Right ventricle myocardium superior (tissue), 1 donor: ENCODE measurements at places on chromosomes 5 and 9. TPM values are rescaled to one million over a fixed set of nuclear protein-coding genes. Genes with fewer than 3 reads are reported as not detected.
A peak's percentile ranks its signal among the peaks of the same experiment; 100 is the strongest.

DNA sequence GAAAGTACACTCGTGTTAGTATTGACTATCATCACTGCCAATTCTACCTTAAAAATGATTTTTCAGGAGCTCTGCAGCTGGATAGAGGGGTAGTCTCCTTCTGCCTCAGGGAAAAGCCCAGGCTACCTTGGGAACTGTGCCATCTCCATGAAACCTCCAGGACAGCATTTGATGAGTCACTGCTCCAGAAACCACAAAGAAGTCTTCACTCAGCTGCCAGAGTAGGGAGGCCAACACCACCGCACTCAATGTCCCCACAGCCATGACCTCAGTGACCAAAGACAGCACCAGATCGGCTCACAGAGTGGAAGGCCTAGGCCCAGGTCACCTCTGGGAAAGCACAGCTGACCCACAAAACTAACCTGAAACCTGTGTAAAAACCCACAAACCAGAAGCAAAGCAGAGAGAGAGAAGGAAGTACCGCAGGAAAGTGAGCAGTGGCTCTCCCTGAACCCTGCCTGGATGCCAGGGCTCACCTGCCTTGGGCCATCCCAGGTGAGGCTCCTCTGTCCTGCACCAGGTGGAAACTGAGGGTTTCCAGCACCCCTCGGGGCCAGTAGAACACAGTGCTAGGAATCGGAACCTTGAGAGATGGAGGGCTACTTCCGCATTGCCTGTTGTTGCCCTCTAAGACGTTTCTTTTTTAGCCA is 30.0 kb downstream of the S1PR3 start:
- peak; percentile 49 for DNase-seq

GRCh38 chr9:37555786-37556185 is 20.4 kb downstream of the FBXO10 start:
- no peak for DNase-seq

Gene PDGFRB
- total RNA-seq = 47.0 TPM

Gene IFNE
- not detected for total RNA-seq

Gene ENHO
- total RNA-seq = 0.48 TPM

DNA sequence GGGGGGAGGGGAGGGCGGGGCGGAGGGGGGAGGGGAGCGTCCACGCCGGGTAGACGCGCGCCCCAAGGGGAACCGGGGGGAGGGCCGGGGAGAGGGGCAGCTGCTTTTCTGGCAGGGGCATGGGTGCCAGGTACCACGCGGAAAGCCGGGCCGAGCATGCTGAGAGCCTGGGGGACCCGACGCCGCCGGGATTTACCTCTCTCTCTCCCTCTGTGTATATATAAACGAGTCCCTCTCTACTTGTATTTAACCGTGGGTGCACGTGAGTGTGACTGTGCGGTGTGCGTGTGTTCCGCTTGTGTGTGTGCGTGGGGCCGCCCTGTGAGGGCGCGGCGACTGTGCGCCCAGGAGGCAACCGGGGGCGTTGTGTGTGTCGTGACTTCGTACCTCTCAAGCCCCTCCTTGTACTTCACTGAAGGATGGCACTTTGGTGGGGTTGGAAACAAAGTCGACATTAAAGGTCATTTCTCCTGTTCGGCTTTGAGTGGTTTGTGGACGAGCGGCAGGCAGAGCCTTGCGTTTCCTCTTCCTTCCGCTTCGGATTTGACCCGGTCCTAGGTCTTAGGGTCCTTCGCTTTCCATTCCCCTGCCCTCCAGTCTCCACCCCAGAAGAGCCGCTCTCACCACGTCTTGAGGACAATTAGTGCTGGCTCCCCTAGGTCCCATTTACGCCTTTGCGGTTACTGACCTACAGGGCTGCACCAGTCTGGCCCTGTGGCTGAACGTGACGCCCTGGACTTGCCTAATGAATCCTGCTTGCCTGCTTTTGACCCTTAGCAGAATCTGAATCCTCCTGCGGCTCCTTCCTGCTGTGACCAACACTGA is 36.2 kb upstream of the TTC1 start:
- no peak for DNase-seq

DNA sequence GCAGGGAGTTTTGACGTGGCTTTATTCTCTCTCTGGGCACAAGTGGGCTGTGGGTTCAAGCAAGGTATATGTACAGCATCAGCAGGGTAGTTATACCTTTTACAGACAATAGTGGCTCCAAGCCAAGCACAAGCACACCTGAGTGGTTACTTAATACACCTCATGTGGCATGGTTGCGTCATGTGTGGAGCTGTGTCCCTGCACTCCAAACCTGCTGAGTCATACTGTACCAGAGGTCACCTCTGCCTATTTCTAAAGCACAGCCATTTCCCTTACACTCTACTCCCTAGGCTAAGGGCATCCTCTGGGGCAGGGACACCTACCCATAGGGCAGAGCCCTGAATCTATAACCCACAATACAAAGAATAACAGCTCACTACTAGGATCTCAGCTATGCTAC is 147.3 kb downstream of the OSTF1 start:
- DNase-seq = no peak

GRCh38 chr9:105881654-105882349 is 187.5 kb downstream of the TMEM38B start:
- peak; percentile 66 for DNase-seq

Gene CYLC2
- not detected for total RNA-seq

Gene TMEM167A
- 39.9 TPM for total RNA-seq

Gene LRRC70
- 1.2 TPM for total RNA-seq

Gene C1QTNF3
- 0.70 TPM for total RNA-seq

- no peak for DNase-seq
These were observed 16.8 kb downstream of the GFRA3 start for GRCh38 chr5:138257583-138257982.

- no peak for DNase-seq
These were observed 44.3 kb downstream of the TMEM252 start for GRCh38 chr9:68496356-68496755.

- no peak for DNase-seq
These were observed 279.3 kb downstream of the ASTN2 start for GRCh38 chr9:117135501-117136098.

Gene EMB
- total RNA-seq = 15.9 TPM

- peak; percentile 84 for DNase-seq
These were observed at the start of gene TRIM7 for GRCh38 chr5:181204826-181205760. Gene TRIM7, minus strand, starts transcription at chr5:181205196. Its CDS starts 86 bp downstream, at chr5:181205110.

DNA sequence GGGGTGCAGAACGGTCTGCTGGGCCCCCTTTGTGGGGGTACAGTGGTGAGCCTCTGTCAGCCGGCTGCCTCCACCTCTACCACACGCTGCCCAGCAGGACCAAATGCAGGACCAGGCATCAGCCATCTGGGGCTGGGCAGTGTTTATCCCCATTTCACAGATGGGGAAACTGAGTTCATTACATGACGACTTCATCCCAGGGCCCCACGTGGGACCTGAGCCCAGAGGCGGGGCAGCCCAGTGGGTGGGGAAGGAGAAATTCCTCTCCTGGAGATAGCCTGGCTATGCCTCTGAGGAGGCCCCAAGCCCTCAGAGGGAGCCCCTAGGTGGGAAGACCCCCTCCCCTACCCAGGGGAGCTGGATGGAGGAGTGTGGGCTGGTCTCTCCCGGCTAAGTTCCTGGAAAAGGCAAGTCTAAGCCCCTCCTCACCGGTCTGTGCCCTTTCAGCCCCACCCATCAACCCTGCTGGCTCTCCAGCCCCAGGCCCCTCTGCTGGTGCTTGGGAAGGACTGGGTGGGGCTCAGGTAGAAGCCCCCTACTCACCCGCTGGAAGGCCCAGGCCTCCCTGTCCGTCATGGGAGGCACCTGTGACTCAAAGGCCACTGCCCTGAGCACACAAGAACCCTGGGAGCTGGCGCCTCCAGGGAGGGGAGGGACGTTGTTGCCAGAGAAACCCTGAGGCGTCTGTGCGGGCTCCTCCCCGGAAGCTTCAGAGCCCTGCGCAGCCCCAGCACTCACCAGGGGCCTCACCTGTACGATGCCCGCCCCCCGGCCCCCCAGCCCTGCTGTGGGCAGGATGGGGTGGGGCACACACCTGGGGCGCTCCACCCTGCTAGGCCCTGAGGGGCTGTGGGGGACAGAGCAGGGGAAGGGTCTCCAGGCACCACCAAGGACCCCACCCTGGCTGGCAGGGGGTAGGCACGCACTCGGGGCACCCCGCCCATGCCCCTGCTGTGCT is 7.4 kb upstream of the CCDC187 start:
- DNase-seq = no peak

DNA sequence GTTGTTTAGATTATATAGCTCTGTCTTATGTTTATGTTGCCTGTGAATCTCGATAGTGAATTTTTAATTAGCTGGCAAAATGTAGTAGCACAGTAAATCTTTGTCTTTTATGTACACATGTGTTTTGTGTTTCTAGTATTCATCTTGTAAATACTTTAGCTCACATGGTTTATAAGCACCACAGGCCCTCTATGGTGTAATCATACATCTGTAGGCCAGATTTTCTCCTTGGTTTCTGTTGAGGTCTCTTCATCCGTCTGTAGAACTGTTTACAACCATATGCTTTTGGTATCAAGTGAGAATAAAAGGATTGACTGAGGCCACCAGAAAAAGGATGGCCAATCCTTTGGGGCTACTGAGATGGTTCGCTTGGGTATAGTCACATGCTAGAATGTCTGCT is 45.0 kb downstream of the PRR16 start:
- no peak for DNase-seq

DNA sequence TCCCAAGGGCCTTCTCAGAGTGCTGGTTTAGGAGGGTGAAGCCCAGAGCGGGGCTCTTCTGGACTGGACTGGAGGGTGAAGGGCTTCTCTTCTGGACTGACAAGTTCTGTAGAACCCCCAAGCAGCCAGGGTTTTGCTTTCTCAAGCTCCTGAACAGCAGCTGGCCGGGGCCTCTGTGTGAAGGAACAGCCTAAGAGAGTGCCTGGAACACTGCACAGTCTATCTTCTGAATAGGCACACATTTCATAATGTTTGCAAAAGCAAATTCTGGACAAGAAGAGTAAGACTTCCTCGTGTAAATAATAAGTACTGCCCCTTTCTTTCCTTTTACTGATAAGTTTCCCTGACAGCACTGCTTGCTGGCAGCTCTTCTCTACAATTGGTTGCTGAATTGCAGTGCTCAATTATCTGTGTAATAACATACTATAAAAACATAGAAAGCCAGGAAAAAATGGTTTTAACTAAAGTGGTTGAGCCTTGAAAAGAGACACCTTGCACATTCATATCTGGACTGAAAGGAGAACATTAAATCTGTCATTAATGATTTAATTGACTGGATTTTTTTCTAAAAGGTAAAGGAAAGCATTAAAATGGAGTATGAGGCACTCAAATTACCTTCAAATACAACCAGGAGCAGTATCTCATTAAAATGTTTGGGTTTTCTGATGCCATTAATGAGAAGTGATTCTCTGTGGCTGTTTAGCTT is 20.5 kb downstream of the MAST4 start:
- DNase-seq = peak; percentile 47

DNA sequence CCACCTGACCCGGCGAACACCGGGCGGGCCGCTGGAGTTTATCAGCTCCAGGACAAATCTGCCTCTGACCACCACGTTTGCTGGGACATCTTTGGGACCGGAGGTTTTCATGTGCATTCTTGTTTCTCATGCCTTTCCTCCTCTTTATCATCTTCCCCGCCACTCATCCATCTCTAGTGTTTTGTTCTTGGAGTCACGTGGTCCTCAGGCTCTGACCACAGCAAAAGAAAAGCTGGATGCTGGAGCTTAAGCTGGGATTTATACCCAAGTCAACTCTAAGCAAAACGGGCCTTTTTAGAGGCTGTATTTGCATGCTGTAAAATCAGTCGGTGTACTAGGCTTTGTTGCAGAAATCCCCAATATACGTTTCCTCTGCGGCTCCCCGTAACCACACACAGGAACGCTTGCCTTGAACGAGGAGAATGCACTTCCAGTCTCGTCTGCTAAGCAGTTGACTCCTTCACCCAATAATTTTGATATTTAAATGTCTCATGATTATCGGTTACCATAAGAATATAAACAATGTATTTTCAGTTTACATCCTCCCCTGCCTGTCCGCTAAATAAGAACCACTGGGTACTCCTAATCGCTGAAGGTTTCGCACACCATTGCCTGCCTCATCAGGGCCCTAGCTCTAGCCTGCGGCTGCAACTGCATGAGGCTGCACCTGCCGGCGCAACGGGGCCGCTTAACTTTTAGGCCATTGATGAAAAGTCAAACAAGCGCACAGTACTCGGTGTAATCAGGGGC is 560 bp upstream of the NDUFS6 start:
- DNase-seq = peak; percentile 46

Gene CDH12
- not detected for total RNA-seq

Gene ADAMTS19
- total RNA-seq = 0.81 TPM
